ENCODE measurements at places on chromosomes 7 and 10.

- no peak for DNase-seq
These were observed 261.2 kb downstream of the GLI3 start for GRCh38 chr7:41975849-41976248.

- DNase-seq, result no peak
These were observed 161.4 kb downstream of the CCDC3 start for GRCh38 chr10:12839941-12840611.

GRCh38 chr10:69801094-69801433 lies 642 bp upstream of the COL13A1 start:
- no peak for DNase-seq

DNA sequence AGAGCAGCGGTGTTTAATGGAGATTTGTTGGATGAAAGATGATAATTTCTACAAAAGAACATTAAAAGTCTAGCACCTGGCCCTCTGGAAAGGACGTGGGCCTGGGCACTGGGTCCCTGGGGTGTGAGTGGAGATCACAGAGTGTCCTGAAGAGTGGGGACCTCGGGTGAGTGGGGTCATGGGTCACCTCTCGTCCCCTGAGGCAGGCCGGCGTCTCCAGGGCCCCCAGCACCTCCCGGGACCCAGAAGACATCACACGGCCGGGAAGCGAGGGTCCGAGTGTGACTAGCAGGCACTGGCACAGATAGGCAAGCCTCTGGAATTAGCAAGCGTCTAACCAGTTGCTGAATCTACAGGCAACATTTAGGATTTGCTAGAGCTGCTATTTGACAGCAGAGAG lies 257.2 kb downstream of the MAD1L1 start:
- no peak for DNase-seq

DNA sequence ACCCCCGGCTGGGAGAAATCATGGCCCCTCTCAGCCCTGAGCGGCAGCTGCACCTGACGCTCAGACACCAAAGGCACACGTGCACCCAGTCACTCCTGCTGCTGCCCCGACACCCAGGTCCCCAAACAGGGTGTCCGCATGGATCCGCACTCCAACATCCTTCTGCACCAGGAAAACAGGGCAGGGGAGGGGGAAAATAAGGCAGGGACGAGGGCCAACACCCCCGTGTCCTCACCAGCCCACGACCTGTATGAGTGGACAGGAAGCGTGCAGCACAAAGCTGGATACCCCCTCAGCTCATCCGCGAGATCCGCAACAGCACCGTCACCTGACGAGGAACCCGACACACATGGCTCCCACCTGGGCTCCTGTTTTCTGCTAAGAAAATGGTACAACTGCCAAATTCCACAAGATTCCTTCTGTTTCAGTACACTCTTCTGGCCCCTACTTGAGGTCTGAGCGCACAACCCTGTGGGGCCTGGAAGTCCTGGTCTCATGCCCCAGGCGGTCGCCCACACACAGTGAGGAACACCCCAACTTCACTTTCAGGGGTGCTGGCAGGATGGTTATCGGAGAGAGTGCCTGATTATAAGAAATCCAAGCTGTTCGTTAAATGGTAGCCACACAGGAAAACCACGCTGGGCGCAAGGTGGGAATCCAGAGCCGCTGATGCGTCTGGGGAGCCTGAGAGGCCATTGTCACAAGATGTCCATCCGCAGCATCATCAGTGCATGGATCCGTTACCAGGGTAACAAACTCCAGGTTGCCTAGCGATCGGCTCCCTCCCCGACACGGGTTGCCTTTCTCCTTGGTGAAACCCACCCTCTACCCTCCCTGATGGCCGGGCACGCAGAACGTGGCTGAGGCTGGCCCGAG lies 63.6 kb downstream of the ZRANB1 start:
- no peak for DNase-seq

- DNase-seq, result no peak
These were observed 357.6 kb upstream of the PCDH15 start for GRCh38 chr10:55158633-55159032.

DNA sequence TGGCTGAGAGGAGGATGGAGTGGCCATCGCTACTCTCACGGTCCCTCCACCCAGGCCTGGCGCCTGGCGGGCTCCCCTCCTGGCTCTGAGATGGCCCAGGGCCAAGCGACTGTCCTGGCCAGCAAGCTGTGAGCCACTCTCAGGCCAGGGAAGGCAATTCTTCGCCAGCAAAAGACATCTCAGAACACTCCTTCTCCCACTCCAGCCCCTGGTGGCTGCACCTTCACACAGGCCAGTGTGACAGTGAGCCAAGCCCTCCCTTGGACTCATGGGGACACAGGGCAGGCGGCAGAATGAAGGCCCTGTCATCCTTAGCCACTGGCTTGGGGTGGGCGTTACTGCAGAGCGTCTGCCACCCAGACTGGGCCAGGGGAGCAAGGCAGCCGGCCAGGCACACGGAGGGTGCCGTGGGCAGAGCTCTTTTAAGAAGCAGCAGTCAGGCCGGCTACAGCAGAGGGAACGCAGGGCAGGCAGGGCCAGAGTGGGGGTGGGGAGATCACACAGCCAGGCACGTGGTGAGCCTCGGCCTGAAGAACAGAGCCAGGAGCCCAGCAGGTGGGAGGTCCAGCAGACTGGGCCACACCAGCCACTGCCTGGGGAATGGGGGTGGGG lies 14.4 kb downstream of the STK32C start:
- no peak for DNase-seq

- DNase-seq, result no peak
These were observed 820.6 kb upstream of the KCND2 start for GRCh38 chr7:119452401-119452800.

- DNase-seq, result no peak
These were observed 245.7 kb downstream of the STK31 start for GRCh38 chr7:23955600-23956149.

- DNase-seq, result no peak
These were observed 391.2 kb downstream of the ANKRD7 start for GRCh38 chr7:118615681-118616080.

GRCh38 chr7:28808796-28809533 lies 149.2 kb downstream of the TRIL start:
- DNase-seq, result no peak

DNA sequence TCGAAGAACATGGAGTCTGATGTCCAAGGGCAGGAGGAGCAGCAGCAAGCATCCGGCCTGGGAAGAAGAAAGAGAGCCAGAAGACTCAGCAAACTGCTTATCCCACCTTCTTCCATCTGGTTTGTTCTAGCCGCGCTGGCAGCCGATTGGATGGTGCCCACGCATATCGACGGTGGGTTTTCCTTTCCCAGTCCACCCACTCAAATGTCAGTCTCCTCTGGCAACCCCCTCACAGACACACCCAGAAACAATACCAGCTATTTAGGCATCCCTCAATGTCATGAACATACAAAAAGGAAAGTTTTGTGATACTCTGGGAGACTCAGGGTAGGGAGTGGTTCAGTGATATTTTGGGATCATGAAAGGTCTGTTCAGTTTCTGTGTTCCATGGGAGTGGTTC lies 139.6 kb downstream of the LYZL1 start:
- DNase-seq, result no peak

- no peak for DNase-seq
These were observed 251.1 kb upstream of the NFE2L3 start for GRCh38 chr7:25900877-25901276.

DNA sequence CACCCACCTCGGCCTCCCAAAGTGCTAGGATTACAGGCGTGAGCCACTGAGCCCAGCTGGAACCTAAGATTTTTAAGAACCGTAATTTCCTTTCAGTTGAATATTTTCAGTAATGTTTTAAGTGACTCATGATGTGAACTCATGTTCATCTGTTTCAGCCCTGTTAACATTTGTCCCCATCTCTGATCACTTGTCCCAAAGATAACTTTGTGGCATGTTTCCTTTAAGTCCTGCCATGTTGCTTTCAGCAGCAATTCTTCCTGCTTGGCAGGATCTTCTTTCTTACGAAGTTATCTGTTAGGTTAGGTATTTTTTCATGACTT lies 19.3 kb downstream of the ZRANB1 start:
- DNase-seq, result no peak

DNA sequence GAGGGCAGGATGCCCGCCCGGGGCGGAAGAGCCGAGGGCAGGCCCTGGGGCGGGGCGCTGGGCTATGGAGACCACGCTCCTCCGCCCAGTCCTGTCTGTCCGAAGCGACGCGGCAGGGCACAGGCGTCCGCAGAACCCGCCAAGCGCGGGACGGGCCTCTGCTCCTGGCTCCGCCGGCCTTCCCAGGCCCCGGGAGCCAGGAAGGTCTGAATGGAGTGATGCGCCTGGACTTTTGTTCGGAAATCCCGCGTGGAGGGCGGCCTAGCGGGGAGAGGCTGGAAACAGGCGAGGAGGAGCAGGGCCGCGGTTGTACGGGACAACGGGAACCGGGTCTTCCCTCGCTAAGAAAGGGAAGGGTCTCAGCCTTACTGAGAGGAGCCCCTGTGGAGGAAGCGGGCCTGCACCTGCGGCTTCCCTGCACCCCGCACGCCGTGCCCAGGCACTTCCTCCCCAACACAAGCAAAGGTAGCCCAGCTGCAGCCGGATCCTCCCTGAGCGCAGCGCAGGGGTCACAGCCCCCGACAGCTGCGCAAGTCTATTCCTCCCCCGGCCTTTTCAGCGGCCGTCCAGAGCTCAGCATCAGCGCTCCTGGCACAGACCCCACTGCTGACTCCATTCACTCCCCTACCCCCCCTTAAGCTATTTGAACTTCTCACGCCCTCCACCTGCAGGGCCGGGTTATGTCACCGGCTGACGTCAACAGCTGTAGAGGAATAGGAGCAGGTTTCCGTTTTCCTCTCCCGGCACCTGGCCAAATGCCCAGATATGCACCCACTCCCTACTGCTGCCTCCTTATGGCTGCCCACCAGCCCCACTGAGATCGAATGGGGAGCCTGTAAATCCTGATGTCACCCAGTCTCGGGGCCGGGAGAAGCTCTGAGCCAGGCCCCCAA lies 143.2 kb upstream of the RET start:
- DNase-seq, result no peak

DNA sequence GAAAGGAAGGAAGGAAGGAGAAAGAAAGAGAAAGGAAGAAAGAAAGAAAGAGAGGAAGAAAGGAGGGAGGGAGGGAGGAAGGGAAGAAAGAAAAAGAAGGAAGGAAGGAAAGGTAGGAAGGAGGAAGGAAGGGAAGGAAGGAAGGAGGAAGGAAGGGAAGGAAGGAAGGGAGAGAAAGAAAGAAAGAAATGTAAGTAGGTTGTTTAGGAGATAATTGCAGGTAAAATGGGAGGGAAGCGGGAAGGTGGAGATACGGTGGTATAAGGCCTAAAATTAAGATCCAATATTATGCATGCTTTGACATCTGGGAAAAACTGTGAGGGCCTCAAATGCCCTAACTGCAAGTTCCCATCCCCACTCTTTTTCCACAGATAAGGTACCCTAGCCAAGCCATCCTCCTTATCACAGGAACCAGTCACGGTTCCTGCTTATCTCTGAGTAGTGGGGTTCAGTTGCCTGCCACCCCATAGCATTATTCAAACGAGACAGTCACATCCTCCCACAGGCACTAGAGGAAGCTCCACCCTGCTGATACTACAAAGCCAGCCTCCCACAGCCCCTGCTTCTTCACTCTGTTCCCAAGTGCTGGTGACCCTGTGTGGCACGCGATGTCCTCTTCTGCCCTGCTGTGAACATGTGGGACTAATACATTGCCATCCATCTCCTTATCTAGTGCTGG lies 28.7 kb downstream of the ST8SIA6 start:
- DNase-seq, result no peak

- DNase-seq, result no peak
These were observed 553 bp downstream of the VDAC2 start for GRCh38 chr10:75211007-75211691.

DNA sequence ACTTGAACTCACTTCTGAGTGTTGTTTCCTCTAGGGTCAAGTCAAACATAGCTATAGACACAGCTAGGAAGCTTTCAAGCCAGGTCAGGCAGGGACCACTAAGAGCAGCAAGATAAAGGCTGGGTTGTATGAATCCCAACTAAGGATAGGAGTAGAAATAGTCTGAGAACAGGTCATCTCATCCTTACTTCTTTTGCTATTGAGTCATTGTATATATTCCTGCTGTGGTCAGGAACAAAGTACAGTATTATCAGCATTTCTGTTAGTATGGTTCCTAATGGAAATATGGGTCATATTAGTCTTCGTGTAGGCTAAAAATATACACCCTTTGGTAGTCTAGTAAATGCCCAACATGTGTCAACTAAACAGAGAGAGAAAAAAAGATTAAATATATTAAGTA lies 145.3 kb downstream of the BTAF1 start:
- no peak for DNase-seq

DNA sequence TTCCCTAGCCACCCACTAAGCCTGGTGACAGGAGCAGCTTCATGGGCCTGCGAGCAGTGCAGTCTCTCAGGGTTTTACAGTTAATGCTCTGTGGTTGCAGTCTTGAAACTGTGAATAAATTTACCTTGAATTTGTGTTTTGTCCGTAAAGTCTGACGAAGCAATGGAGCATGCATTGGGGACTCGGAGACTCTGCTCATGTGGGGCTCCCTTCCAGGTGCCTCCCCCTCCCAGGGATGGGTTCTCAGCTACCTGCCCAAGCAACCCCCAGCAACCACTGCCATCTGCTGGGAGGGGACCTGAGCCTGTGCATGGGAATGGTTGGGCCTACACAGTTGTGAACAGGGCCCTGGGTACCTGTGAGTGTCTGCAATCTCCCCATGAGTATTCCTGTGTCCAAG lies 36.3 kb upstream of the IKZF1 start:
- no peak for DNase-seq

DNA sequence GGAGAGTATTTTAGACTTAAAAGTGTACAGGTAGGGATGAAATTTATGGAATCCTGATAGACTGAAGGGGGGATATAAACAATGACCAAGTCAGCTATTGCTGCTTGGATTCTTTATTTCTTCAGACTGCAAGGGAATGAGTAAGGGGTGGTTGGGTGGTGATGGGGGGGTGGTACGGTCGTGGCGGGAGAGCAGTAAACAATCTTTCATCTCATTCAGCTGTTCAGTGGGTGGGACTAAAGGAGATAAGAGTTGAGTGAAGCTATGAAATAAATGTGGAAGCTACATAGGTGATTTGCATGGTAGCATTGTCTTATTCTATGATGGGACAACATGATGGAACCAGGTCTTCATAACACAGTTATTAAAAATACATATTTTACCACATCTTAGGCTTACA lies 1.8 kb downstream of the SEPTIN7 start:
- no peak for DNase-seq

DNA sequence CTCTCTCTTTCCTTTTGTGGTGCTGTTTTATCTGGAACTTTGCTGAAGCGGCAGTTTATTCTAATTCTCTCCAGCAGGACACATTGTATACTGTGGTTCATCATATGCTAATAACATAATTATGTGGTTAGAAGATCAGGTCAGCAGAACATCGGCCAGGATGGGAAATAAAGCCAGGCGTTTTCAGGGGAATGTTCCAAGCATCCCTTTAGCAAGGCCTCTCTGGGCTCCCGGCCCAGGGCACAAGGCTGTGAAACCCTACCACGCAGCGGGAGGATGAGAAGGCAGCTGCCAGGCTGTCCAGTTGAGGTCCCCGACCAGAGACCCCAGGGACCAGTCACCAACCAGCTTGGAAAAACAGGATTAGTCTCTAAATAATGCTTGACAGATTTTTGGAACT lies 112.2 kb upstream of the GALNT17 start:
- no peak for DNase-seq

Data from NCI-H524 treated with DMSO at 0.1 percent for 48 hours (cell line).